Umbilical cord (tissue), 2 donors: ENCODE measurements at places on chromosomes 12 and 14. TPM values are rescaled to one million over a fixed set of nuclear protein-coding genes. Genes with fewer than 3 reads are reported as not detected.

- DNase-seq = no peak
Observed at GRCh38 chr14:76862546-76863282, 36.5 kb downstream of the LRRC74A start.

DNA sequence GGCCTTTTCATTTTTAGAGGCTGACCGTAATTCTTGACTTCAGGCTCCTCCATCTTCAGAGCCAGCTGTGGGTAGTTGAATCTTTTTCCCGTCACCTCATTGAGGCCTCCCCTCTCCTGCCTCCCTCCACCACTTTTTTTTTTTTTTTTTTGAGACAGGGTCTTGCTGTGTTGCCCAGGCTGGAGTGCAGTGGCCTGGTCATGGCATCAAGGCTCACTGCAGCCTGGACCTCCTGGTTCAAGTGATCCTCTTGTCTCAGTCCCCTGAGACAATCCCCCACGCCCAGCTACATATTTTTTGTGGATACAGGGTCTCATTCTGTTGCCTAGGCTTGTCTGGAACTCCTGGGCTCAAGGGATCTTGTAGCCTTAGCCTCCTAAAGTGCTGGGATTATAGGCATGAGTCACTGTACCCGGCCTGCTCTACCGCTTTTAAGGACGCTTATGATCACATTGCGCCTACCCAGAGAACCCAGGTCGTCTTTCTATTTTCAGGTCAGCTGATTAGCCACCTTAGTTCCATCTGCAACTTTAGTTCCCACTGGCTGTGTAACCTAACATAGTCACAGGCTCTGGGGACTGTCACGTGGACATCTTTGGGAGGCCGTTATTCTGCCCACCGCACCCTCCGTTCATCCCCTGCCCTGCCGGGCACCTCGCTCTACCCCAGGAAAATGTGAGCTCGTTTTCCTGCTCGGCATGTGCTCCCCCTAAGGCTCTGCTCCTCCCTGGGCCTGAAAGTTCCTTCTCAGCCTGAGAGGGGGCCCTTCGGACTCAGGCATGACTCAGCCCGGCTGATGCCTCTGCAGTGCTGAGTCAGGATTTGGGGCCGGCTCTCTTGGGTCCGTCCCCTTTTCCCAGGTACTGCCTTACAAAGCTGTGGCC, 13.4 kb downstream of the TNFAIP2 start:
- DNase-seq = peak; percentile 97

GRCh38 chr12:33223956-33224355, 215.7 kb downstream of the SYT10 start:
- DNase-seq = no peak

Gene C1S
- 201 TPM for total RNA-seq

Gene TTC6
- total RNA-seq = 0.96 TPM

Gene RD3L
- total RNA-seq = not detected
